ENCODE measurements at places on chromosomes 3 and 15.

- no peak for DNase-seq
Measured at GRCh38 chr3:114760679-114761078, 386.4 kb downstream of the ZBTB20 start.

GRCh38 chr3:128012050-128012449 is 40.2 kb upstream of the SEC61A1 start:
- no peak for DNase-seq

GRCh38 chr3:10334042-10334441 is 13.1 kb upstream of the SEC13 start:
- no peak for DNase-seq

DNA sequence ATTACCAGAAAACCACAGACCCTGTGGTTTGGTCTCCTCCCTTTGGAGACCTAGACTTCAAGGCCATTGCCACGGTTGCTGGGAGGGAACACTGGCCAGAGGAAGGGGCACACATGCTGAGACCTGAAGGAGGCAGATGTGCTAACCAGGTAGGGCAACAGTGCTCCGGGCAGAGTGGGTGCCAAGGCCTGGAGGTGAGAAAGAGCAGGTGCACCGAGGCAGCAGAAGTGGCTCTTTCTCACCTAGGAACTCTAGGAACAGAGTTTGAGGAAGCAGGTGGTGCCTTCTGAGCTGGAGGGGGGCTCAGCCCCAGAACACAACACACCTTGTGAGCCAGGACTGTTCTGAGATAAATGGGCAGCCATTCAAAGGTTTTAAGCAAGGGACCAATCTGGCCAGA is 106.1 kb downstream of the MEGF11 start:
- DNase-seq: no peak

GRCh38 chr15:38878926-38879325 is 314.3 kb upstream of the RASGRP1 start:
- no peak for DNase-seq
